Stimulated activated CD8-positive, alpha-beta memory T cell treated with anti-CD3 and anti-CD28 coated beads, Interleukin-7, amount 100 ng/mL, for 4 hours (primary cell): ENCODE measurements at places on chromosomes 3 and 15.

GRCh38 chr3:188446014-188446413, 292.1 kb downstream of the LPP start:
- DNase-seq: no peak

- no peak for DNase-seq
Observed at GRCh38 chr3:42157540-42158538, 66.7 kb downstream of the TRAK1 start.

- no peak for DNase-seq
Observed at GRCh38 chr15:76065793-76066192, 6.0 kb downstream of the TMEM266 start.

DNA sequence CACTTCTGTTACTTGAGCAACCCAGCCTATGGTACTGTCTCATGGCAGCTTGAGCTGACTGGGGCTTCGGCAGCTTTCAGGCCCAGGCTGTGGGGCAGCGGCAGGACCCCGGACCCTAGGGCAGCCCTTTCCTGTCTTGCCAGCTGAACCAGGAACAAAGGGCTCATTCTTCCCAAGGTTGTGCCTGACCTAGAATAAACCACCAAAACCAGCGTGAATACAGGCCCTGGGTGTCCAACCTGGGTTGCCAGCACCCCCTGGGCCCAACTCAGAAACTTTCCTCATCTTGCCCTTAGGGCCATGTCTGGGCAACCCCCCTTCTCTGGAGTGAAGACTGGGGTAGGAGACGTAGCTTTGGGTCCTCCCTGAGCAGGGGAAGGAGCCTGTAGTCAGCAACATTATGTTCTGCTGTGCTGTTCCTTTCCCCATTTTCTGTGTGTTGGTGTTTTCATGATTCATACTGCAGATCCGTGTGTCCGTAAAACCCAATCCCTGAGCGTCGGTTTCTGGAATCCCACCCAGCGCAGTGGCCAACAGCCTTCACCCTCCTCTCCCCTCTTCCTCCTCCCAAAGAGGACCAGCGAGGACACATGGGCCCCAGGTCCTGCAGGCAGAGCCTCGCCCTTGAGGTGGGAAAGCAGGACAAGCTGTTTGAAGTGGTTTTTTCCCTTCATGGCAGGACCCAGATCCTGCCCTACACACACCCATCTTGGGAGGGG, 33.5 kb downstream of the TKT start:
- no peak for DNase-seq

DNA sequence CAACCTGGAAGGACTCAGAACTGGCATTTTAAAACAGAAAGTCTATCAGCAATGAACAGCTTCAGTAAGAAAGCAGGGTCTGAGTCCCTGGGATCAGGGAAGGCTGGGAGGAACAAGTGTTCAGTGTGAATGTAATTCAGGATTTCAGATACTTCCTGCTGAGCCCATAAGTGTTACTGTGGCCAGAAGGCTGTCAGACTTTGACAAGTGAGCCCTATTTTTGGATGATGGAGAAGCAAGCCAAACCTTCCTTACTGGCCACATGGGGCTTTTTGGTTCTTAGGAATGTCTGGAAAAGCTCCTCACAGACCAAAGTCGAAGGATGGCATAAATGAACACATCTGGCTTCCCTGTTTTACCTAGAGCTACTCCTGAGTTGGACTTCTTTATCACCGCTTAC, 157.2 kb downstream of the BBX start:
- no peak for DNase-seq

DNA sequence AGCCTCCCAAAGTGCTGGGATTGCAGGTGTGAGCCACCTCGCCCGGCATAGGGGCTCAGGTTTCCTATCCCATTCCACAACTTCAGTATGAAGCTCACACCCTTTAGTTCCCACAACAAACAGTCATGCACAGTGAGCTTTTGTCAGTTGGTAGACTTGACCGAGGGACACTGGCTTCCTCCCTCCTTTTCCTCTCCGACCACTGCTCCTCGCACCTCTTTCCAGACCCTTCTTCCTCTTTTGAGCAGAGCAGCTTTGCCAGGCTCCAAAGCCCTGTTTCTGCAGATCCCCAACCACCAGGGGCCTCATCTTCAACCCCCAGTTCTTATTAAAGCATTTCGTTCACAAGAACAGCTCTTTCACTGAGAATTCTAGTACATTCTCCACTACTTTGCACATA, 12.7 kb upstream of the CILP start:
- no peak for DNase-seq

DNA sequence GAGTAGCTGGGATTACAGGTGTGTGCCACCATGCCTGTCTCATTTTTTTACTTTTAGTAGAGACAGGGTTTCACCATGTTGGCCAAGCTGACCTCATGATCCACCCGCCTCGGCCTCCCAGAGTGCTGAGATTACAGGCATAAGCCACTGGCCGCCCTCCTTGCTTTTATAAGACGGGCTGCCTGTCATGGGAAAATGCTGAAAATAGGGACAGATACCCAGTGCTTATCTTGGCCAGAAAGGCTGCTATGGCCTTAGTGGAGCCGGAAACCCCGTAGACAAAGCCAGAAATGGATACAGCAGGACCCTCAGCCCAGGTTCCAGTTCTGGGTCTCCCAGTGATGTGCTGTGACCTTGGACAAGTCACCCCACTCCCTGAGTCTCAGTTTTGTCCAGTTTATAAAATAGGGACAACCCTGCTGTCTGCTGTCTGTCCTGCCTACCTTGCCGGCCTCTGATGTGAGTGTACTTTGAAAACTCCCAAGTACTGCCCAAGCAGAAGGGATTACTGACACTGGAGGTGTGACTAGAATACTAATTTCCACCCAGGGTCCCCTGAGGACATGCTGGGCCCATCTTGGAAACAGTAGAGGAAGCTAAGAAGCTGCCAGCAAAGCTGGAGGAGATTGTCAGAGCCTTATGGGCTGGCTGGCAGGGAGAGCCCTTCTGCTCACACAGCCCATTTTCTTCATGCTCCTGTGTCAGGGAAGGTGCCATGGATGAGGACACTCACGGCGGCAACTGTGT, 59.6 kb downstream of the BDH1 start:
- DNase-seq: no peak
